Activated CD4-positive, alpha-beta memory T cell treated with anti-CD3 and anti-CD28 coated beads for 36 hours (primary cell): ENCODE measurements at places on chromosomes 3 and 15. TPM values are rescaled to one million over a fixed set of nuclear protein-coding genes. Genes with fewer than 3 reads are reported as not detected.

- H3K4me1 ChIP-seq: no peaks in the 10 kb centered on the region
- H3K27me3 ChIP-seq: peaks cover 1% of the 10 kb centered on the region
- H3K36me3 ChIP-seq: no peaks in the 10 kb centered on the region
- H3K4me3 ChIP-seq: no peak overlapping the region
- DNase-seq: no peak
These were observed 28.8 kb downstream of the GOLIM4 start for GRCh38 chr3:168066882-168067281.

PLSCR5 gene
- not detected for total RNA-seq

RTP3 gene
- not detected for total RNA-seq

DNA sequence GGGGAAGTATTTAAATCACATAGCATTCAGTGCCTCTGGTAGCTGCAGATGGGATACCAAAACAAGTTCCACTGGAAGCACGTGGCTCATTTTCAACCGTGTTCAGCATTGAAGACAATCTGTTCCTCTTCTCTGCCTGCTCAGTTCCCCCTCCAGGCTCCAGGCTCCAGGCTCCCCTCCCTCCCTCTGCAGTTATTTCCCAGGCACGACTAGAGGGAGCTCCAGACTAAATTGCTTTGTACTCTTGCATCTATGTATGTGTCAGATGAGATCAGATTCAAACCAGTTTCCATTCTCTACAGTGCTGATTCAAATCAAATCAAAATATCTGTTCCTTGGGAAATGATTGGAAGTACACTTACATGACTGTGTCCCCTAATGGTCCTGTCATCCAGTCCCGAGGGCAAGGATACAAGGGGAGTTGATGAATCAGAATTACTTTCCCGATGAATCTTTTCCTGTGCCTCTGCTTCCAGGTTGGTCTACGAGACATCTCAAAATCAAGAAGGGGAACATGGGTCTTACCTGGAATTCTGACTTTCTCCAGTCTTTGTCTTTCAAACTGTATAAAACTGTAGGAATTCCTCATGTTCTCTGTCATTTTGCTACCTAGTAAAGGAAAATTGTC lies 600.5 kb downstream of the EDEM1 start:
- H3K27ac ChIP-seq: no peak overlapping the region
- H3K4me1 ChIP-seq: no peaks in the 10 kb centered on the region
- no peaks in the 10 kb centered on the region for H3K36me3 ChIP-seq
- H3K27me3 ChIP-seq: no peaks in the 10 kb centered on the region

- H3K27ac ChIP-seq: peak overlapping the region; percentile 15
- DNase-seq: peak; percentile 39
- no peaks in the 10 kb centered on the region for H3K27me3 ChIP-seq
- H3K4me3 ChIP-seq: no peak overlapping the region
- H3K36me3 ChIP-seq: peaks cover 5% of the 10 kb centered on the region
These were observed 76.0 kb downstream of the ZNF609 start for GRCh38 chr15:64536244-64536836.

DNA sequence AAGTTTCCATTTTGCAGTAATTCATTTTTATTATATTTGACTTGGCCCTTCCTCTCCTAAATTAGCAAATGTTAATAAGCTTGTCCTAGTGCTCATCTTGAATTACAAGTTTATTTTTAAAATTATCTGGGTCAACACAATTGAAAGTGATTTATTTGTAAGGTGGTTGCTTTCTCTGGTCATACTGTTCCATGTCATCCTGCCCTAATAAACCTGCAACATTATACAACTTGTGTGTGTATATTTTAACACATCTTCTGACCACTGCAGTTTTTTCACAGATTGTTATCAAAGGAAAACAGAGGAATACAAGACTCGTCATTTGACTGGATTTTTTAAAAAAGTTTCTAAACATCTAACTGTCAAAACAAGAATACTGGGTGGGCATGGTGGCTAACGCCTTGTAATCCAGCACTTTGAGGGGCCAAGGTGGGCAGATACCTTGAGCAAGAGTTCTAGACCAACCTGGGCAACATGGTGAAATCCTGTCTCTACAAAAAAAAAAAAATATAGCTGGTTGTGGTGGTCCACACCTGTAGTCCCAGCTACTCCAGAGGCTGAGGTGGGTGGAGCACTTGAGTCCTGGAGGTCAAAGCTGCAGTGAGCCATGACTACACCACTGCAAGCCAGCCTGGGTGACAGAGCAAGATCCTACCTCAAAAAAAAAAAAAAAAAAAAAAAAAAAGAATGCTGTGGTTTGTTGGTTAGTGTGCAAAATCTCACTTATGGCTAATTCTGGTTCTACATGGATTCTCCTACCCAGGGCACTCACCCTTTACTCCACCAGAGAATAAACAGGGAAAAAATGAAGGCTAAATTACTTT lies 5.0 kb upstream of the LRRFIP2 start:
- no peaks in the 10 kb centered on the region for H3K27me3 ChIP-seq
- DNase-seq: peak; percentile 13
- no peak overlapping the region for H3K27ac ChIP-seq
- H3K36me3 ChIP-seq: peaks cover 2% of the 10 kb centered on the region
- peaks cover 34% of the 10 kb centered on the region for H3K4me1 ChIP-seq

SLC24A5 gene
- total RNA-seq: not detected

DNA sequence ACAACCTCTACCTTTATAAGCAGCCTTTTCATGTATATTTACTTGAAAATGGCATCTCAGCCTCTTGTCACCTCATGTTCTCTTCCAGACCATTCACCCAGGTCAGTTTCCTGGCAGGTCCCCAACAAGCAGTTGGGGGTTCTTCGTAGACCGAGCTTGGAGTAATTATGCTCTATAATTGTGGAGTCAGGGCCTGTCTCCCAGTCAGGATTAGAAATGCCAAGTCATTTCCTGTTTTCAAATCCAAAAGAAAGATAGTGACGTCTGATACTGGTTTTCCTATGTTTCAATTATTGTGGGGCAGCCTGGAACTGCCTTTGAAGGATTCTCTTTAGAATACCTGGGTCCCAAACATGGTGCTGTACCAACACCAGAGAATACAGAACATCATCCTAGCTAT lies 430.6 kb downstream of the MECOM start:
- H3K36me3 ChIP-seq: no peaks in the 10 kb centered on the region
- H3K27me3 ChIP-seq: peaks cover 3% of the 10 kb centered on the region
- DNase-seq: no peak
- H3K27ac ChIP-seq: no peak overlapping the region
- H3K4me1 ChIP-seq: no peaks in the 10 kb centered on the region
- no peak overlapping the region for H3K4me3 ChIP-seq
